NCI-H2081 treated with DMSO at 0.1 percent for 48 hours (cell line): ENCODE measurements at places on chromosomes 4 and X.

- no peak for DNase-seq
Measured at GRCh38 chr4:169385376-169385775, 114.6 kb upstream of the SH3RF1 start.

GRCh38 chr4:138053641-138054301 is 188.4 kb downstream of the SLC7A11 start:
- DNase-seq, result no peak

GRCh38 chr4:99642725-99643489 is 14.7 kb downstream of the C4orf54 start:
- no peak for DNase-seq

- DNase-seq, result no peak
Measured at GRCh38 chr4:137946453-137947174, 295.5 kb downstream of the SLC7A11 start.

DNA sequence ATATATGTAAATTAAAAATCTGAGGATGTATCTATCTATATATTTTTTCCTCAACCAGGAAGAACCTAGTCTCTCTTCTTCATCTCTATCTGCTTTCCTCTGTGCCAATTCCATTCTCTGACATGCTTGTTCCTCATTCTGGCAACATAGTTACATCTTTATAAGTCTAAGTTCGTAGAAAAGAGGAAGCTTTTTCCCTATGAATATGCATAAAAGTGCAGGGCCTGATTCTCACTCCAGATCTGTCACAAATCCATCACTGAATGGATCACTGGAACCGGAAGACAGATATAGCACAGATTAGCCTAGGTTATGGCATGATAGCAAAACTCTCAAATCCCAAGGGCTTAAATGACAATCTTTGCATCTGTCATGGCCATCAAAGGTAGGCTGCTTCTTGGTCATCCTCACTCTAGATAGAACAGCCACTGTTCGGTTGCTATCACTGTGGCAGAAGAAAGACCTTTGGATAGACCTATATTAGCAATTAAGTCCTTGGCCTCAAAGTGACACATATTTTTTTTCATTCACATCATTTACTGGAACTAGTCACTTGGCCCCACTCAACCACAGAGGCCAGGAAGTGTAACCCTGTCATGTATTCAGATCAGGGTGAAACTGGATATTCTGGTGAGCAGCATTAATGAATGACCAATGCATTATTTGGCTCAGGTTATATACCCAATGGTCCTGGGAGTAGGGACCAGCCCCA is 22.2 kb downstream of the DTHD1 start:
- no peak for DNase-seq

GRCh38 chr4:39881789-39882188 is 95.9 kb downstream of the PDS5A start:
- DNase-seq, result no peak

- no peak for DNase-seq
Measured at GRCh38 chr4:133694416-133694815, 507.2 kb downstream of the PABPC4L start.

- no peak for DNase-seq
Measured at GRCh38 chrX:139930916-139931645, 1.8 kb downstream of the ATP11C start.

GRCh38 chrX:70437921-70438665 is 6.5 kb upstream of the DLG3 start:
- DNase-seq, result no peak

GRCh38 chr4:8649631-8650361 is 57.2 kb downstream of the CPZ start:
- no peak for DNase-seq

DNA sequence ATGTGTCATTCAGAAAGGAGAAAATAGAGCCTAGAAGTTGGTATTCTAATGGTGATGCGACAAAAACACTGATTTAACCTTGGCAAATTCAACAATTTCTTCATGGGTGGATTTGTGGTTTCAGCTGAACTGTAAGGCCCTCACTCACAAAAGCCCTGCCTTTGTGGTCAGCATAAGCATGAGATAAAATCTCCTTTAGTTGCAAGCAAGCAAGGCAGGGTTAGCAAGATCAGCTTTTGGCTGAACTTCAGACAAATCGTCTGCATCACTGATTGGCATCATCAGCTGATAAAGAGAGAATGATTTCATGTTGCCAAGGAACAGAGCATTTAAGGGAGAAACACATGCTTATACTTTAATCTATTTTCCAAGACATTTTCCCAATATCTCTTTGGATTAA is 2582.2 kb downstream of the PCDH7 start:
- DNase-seq, result no peak

- DNase-seq, result no peak
Measured at GRCh38 chrX:143536176-143536575, 18.9 kb upstream of the SPANXN3 start.

DNA sequence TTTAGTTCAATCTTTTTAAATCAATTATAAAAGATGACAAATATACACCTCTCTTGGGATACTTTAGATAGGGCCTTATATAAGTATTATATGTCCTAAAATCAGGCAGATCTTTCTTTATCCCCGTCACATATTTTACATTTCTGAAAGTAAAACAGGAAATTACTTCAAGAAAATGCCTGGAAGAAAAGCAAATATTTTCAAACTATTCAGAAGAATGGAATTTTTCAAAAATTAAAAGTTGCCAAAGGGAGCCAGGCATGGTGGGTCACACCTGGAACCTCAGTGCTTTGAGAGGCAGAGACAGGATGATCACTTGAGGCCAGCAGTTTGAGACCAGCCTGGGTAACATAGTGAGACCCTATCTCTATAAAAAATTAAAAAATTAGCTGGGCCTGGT is 34.4 kb downstream of the MGARP start:
- DNase-seq, result no peak

- no peak for DNase-seq
Measured at GRCh38 chr4:111393781-111394180, 751.5 kb upstream of the FAM241A start.

DNA sequence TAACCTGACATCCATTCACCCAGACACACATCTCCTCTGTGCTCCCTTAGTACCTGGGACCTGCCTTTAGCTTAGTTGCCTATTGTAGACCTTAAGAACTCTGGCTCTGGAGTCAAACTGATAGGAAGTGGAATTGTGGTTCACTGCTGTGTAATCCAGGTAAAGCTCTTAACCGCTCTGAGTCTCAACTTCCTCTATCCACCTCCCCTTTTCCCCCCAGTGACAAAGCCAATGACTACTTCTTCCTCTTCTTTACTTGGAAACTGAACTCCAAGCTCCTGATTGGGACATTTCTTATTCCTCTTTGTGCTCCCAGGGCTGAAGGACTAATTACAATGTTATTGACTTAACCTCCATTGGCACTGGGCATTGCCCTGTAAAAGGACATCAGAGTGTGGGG is 94.1 kb downstream of the DRD5 start:
- DNase-seq, result no peak

- peak; percentile 2 for DNase-seq
Measured at GRCh38 chr4:118888666-118889311, at the start of gene SYNPO2. TSS of gene SYNPO2 (plus strand) at chr4:118888854. CDS start at chr4:118889037, 183 bp downstream.

DNA sequence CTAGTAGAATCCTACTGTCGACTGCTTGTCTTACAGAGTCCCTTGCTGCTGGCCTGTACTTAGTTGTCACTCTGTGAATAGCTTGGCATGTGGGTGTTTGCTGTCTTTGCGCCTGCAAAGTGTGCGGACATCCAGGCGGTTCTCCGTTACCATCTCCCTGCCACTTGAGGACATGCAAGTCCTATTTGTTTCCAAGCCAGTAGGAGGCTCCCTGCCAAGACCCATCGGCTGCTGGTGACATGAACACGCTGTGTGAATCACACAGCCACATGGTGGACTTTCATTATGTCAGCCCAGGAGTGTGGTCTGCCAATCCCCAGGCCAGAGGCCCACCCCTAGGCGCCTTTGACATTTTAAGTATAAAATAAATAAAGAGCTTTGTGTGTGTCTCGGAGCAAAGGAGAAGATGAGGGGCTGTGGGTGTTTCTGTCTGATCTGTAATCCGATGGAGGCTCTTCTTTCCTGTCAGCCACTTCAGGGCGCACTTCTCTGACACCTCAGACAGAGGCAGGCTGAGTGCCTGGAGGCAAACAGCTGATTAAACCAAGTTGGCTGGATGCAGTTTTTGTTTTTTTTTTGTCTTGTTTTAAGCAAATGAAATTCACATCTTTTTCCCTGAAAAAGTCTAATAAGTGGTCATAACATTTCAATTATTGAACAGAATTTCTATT is 51.5 kb downstream of the ALPK1 start:
- DNase-seq, result no peak

DNA sequence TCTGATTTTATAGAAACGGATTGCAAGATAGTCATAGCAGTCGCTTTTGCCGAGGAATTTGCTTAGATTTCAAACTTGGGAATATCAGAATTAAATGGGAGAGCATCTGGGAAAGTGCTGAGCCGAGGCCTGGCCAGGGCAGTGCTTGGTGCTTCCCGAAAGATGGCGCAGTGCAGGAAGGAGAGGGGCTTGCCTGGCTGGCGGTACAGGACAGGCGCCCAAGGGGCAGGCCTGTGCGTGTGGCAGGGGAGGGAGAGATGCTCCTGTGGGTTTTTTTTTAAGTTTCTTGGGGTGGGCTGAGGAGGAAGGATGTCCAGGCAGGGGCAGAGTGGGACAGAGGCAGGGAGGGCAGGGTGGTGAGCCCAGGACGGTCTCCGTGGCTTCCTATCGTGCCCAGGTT is 241.1 kb downstream of the AFAP1 start:
- DNase-seq, result no peak

GRCh38 chrX:112190646-112191045 is 108.1 kb upstream of the TRPC5 start:
- no peak for DNase-seq

DNA sequence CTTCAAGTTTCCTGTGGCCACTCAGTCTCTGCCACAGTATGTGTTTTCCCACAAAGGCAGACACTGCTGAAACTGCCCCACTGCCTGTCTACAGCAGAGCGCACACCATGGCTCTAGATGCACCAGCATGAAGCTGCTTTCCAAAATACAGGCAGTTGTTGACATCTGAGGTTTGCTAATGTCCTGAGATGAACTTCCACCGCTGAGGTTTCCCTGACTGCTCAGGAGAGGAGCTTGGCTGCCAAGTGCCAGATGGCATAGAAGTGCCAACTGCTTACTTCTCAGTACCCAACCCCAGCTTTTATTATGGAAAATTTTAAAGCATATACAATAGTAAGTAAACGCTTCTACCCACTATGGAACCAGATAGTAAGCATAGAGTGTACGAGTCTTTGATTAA is 61.0 kb upstream of the EXOC1L start:
- DNase-seq, result no peak

GRCh38 chrX:39750848-39751247 is 346.9 kb downstream of the BCOR start:
- DNase-seq, result no peak

GRCh38 chr4:77927991-77928925 is 65.6 kb downstream of the MRPL1 start:
- peak; percentile 7 for DNase-seq

DNA sequence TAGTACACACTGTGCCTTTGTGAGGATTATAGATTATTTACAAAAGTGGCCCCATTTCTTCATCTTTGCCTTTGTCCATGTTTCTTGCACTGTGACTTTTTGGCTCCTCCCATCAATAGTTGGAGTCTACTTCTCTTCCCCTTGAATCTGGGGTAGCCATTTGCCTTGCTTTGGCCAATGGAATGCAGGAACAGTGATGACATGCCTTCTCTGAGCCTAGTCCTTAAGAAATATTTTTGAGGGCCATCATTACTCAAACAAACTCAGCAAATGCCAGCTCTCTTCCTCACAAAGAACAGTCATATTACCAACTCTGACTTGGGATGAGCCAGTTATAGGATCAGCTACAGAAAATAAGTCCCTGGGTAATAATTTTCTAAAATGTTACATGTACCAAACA is 189.6 kb downstream of the FRMPD4 start:
- DNase-seq, result no peak

DNA sequence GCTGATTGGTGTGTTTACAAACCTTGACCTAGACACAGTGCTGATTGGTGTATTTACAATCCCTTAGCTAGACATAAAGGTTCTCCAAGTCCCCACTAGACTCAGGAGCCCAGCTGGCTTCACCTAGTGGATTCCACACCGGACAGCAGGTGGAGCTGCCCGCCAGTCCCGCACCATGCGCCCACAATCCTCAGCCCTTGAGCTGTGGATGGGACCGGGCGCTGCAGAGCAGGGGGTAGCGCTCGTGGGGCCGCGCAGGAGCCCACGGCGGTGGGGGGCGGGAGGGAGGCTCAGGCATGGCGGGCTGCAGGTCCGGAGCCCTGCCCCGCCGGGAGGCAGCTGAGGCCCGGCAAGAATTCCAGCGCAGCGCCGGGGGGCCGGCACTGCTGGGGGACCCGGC is 30.7 kb downstream of the MEPE start:
- no peak for DNase-seq

DNA sequence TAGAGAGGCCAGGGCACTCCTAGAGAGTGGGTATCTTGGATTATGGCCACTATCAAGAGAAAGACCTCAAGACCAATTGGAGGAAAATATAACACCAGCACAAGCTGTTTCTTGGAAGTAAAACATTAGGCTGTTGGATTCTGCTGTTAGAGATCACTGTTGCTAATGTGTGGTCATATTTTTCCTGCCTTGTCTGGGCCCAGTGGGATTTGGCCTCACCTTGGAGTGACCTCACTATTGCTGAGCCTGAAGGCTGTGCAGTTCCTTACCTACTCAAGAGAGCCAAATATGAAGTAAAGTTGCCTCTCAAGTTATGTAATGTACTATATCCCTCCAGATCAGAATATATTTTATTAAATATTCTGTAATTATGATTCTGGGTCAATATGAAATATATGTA is 355.4 kb upstream of the CTSO start:
- DNase-seq, result no peak

DNA sequence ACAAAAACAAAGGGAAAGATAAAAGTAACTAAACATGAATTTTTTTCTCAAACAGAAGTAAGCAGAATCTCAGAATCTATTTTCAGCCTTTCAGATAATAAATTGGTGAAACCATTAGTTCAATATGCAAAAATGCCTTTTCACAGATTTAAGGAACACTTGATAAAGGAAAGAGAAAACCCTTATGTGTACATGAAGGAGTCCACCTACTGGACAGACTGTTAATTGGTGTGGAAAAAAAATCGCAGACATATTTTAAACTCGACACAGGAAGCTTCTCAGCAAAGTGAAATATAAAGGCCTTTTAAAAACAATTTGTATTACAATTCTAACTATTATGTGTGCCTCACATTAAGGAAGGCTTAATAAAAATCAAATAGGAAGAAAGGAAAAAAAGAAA is 22.3 kb downstream of the COX7B2 start:
- no peak for DNase-seq

- no peak for DNase-seq
Measured at GRCh38 chrX:72094894-72095293, 36.8 kb downstream of the RTL5 start.

DNA sequence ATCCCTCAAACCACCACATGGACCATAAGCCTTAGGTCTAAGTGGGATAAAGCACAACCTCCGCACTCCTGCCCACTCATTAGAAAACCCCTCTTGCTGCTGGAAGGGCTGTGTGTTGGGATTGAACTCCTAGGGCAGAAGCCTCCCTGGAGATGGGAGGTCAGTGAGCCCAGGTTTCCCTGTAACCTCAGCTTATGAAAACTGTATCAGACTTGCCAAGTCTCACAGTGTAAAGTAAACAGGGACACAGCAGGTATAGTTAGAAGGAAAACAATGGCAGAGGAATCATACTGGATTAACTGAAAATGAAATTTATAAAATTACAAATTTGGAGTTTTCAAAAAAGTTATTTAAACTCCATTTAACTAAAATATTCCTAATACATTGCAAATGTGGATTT is 29.9 kb downstream of the CASP6 start:
- no peak for DNase-seq
